Small intestine (tissue), 16 donors: ENCODE measurements at places on chromosomes 13 and 19. TPM values are rescaled to one million over a fixed set of nuclear protein-coding genes. Genes with fewer than 3 reads are reported as not detected.

VRK3 gene
- 48.9 TPM for polyA plus RNA-seq

FFAR2 gene
- 0.54 TPM for polyA plus RNA-seq

SYT5 gene
- 4.7 TPM for polyA plus RNA-seq

IFI30 gene
- 51.9 TPM for polyA plus RNA-seq

FXYD1 gene
- 7.3 TPM for polyA plus RNA-seq

KLK1 gene
- 14.1 TPM for polyA plus RNA-seq

PTBP1 gene
- polyA plus RNA-seq: 131 TPM

TM9SF2 gene
- 35.6 TPM for polyA plus RNA-seq

ZNF726 gene
- 5.6 TPM for polyA plus RNA-seq

FAAP24 gene
- 0.81 TPM for polyA plus RNA-seq

SLITRK6 gene
- polyA plus RNA-seq: 36.1 TPM

CBARP gene
- polyA plus RNA-seq: 0.30 TPM

MAP4K1 gene
- 2.8 TPM for polyA plus RNA-seq

AMH gene
- 1.1 TPM for polyA plus RNA-seq

DCT gene
- polyA plus RNA-seq: 0.07 TPM

ZNF536 gene
- polyA plus RNA-seq: not detected

SCGB2B2 gene
- polyA plus RNA-seq: not detected

FCER2 gene
- not detected for polyA plus RNA-seq

CFAP97D2 gene
- not detected for polyA plus RNA-seq

ARL11 gene
- 1.7 TPM for polyA plus RNA-seq

SRRM5 gene
- 0.67 TPM for polyA plus RNA-seq

CALR3 gene
- polyA plus RNA-seq: not detected

ZNF880 gene
- polyA plus RNA-seq: 6.7 TPM

CCDC8 gene
- 50.9 TPM for polyA plus RNA-seq

KANK2 gene
- polyA plus RNA-seq: 10.7 TPM
